Spleen (tissue), 13 donors: ENCODE measurements at places on chromosomes 6 and 20. TPM values are rescaled to one million over a fixed set of nuclear protein-coding genes. Genes with fewer than 3 reads are reported as not detected.
A peak's percentile ranks its signal among the peaks of the same experiment; 100 is the strongest.

GRCh38 chr20:14444106-14444505 is 106.7 kb upstream of the FLRT3 start:
- DNase-seq: no peak
- H3K27me3 ChIP-seq: no peaks in the 10 kb centered on the region
- H3K4me1 ChIP-seq: no peaks in the 10 kb centered on the region
- H3K27ac ChIP-seq: no peak overlapping the region
- no peaks in the 10 kb centered on the region for H3K36me3 ChIP-seq

DNA sequence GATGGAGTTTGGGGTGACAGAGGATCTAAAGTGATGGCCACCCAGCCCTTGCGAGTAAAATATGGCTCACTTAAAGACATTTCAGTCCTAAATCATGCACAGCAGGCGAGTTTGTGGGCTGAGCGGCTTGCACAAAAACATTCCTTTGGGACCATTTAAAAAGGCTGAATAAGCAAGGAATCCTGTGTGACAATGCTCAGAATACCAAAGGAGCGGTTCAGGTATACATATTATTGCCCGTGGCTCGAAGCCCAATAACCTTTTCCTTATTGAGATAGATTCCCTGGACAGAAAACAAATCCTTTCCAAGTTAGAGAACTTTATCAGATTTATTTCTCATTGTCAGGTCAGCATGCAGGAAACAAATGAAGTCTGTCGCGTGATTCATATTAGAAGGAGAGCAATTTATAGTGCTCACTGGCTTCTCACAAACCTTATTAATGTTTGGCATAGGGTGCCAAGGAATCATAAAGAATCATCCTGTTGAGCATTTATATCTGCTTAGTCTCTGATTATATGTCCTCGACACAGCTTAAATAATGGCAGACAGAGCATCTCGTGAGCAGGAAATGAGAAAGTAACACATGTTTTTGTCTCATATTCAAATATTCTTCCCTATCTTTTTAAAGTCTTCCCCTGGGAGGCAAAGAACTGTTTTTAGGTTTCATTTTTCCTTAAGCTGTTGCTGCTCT is 121.3 kb downstream of the TRMT11 start:
- no peaks in the 10 kb centered on the region for H3K27me3 ChIP-seq
- no peaks in the 10 kb centered on the region for H3K4me1 ChIP-seq
- H3K4me3 ChIP-seq: no peak overlapping the region

Gene ARMH2
- 0.35 TPM for polyA plus RNA-seq

DNA sequence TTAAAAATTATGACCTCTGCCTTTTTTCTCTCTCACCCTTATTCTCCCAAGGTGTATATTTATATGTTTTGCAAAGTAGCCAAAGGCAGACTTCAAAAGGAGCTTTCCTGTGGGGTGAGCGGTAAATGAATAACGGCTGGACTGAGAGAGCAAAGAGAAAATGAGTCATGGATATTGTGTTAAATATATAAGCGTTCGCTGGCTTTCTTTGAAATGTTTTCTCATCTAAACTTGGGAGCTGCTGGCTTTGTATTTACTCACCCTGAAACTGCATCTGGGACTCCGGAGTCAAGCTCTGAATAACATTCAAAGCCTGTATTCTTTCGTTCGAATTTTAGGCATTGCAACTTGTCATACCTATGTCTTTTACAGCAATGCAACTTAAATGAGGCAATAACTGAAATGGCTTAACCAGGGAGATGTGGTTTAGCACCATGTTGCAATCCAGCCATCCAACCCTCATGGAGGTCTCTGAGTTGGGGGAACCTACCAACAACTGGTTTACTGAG is 32.0 kb downstream of the ATXN1 start:
- no peak overlapping the region for H3K4me3 ChIP-seq
- no peaks in the 10 kb centered on the region for H3K36me3 ChIP-seq
- DNase-seq: no peak
- H3K27ac ChIP-seq: peak overlapping the region; percentile 77

DNA sequence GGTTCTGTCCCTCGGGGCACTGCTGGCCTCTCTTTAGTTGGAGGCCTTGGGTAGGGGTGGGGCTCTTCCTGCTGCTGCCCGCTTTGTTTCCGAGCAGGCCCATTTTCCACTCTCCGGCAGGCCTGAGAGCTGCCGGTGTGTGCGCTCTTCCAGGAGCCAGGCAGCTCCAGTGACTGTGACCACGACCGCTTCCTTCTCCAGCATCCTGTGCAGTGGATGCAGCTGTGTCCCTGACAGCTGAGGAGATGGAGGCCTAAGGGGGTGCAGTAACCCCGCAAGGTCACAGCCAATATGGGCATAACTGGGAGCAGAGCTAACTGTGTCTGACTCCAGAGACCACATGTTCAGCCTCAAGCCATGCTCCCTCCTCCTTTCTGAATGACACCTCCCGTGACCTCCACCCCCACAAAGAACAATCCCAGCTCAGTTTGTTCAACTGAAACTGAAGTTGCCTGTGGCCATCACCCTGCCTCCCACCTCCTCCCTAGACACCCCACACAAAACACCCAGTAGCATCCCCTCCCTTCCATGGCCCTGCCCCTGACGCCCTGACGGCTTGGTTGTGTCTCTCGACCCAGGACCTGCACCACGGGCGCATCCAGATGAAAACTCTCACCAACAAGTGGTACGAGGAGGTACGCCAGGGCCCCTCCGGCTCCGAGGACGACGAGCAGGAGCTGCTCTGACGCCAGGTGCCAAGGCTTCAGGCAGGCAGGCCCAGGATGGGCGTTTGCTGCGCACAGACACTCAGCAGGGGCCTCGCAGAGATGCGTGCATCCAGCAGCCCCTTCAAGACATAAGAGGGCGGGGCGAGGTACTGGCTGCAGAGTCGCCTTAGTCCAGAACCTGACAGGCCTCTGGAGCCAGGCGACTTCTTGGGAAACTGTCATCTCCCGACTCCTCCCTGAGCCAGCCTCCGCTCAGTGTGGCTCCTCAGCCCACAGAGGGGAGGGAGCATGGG is 27.8 kb downstream of the SPATA2 start:
- H3K27ac ChIP-seq: peak overlapping the region; percentile 80
- DNase-seq: peak; percentile 83
- no peak overlapping the region for H3K4me3 ChIP-seq
- H3K27me3 ChIP-seq: no peaks in the 10 kb centered on the region

- no peak overlapping the region for H3K27ac ChIP-seq
- H3K4me1 ChIP-seq: no peaks in the 10 kb centered on the region
- no peak for DNase-seq
- no peaks in the 10 kb centered on the region for H3K36me3 ChIP-seq
- H3K4me3 ChIP-seq: no peak overlapping the region
Measured at GRCh38 chr6:126181173-126181741, 158.7 kb upstream of the CENPW start.

Gene IL17F
- not detected for polyA plus RNA-seq

- peaks cover 23% of the 10 kb centered on the region for H3K36me3 ChIP-seq
- H3K27ac ChIP-seq: no peak overlapping the region
- no peak for DNase-seq
- no peaks in the 10 kb centered on the region for H3K4me1 ChIP-seq
- H3K4me3 ChIP-seq: no peak overlapping the region
- no peaks in the 10 kb centered on the region for H3K27me3 ChIP-seq
Measured at GRCh38 chr6:36893976-36894932, 8.5 kb downstream of the C6orf89 start.

DNA sequence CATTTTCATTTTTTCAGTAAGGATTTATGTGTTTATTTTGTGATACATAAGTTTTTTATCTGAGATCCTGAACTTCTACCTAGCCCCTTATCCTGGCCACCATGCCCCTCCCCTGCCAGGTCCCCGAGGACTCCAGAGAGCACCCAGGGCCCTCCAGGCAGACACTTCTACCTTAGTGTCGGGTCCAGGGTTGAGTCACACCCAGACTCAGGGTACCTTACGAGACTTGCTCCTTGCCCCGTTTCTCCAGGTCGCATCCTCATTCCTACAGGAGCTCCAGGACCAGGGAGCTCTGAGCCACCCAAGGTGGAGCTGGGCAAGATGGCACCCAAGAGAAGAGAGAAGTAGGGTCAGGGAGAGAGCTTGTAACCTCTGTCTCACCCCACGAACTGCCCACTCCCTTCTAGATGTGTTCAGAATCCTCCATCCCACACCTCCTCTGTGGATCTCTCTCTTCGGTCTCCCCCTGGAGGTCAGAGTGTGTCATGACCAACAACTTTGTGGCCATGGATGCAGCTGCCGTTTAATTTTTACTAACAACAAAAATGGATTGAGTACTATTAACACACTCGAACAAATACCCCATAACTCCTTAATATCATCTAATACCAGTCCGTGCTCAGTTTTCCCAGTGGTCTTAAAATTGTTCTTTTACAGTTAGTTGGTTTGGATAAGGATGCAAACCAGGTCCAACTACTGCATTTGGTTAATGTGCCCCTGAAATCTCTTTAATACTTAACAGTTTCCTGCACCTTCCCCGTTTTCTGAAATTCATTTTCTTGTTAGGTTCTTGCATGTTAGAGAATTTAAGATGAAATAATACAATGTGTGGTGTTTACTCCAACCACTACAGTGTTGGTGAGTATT is 130.6 kb upstream of the INSM1 start:
- no peak overlapping the region for H3K4me3 ChIP-seq
- no peaks in the 10 kb centered on the region for H3K36me3 ChIP-seq
- no peaks in the 10 kb centered on the region for H3K4me1 ChIP-seq
- no peak overlapping the region for H3K27ac ChIP-seq
- no peaks in the 10 kb centered on the region for H3K27me3 ChIP-seq
- DNase-seq: no peak

- no peaks in the 10 kb centered on the region for H3K27me3 ChIP-seq
- no peak overlapping the region for H3K4me3 ChIP-seq
- DNase-seq: no peak
Measured at GRCh38 chr6:38522322-38522721, 117.4 kb downstream of the BTBD9 start.

- no peaks in the 10 kb centered on the region for H3K36me3 ChIP-seq
- no peak for DNase-seq
Measured at GRCh38 chr6:142872376-142872775, 72.6 kb downstream of the HIVEP2 start.

Gene SLC22A1
- polyA plus RNA-seq: 1.3 TPM

- peaks cover 79% of the 10 kb centered on the region for H3K4me1 ChIP-seq
- DNase-seq: peak; percentile 83
- peaks cover 16% of the 10 kb centered on the region for H3K36me3 ChIP-seq
Measured at GRCh38 chr20:23085436-23086055, 578 bp downstream of the CD93 start.

DNA sequence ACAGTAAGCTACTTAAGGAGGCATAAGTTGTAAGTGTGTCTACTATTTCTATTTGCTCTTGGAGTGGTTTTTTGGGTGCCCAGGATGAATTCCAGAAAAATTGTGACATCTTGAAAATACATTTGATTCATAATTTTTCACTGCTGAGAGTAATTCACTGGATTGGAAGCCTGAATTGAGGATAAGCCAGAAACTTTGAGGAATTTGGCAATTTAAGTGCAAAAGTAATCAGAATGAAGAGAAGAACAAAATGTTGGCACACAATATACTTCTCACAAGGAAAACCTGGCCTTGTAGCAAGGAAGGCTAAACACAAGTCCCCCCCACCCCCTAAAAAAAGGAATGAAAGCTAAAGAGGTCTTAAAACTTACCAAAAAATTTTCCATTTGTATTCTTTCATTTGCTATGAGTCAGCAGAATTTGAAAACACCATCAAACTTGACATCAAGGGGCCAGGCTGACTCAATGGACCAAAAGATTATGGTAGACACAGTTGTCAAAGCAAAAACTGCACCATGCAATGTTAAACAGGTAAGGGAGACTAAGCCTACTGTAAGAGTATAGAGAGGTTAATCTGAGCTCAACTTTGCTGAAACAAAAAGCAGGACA is 840.0 kb downstream of the FRK start:
- no peak overlapping the region for H3K27ac ChIP-seq
- H3K27me3 ChIP-seq: no peaks in the 10 kb centered on the region
- no peaks in the 10 kb centered on the region for H3K36me3 ChIP-seq
- no peaks in the 10 kb centered on the region for H3K4me1 ChIP-seq
- H3K4me3 ChIP-seq: no peak overlapping the region
- DNase-seq: no peak

DNA sequence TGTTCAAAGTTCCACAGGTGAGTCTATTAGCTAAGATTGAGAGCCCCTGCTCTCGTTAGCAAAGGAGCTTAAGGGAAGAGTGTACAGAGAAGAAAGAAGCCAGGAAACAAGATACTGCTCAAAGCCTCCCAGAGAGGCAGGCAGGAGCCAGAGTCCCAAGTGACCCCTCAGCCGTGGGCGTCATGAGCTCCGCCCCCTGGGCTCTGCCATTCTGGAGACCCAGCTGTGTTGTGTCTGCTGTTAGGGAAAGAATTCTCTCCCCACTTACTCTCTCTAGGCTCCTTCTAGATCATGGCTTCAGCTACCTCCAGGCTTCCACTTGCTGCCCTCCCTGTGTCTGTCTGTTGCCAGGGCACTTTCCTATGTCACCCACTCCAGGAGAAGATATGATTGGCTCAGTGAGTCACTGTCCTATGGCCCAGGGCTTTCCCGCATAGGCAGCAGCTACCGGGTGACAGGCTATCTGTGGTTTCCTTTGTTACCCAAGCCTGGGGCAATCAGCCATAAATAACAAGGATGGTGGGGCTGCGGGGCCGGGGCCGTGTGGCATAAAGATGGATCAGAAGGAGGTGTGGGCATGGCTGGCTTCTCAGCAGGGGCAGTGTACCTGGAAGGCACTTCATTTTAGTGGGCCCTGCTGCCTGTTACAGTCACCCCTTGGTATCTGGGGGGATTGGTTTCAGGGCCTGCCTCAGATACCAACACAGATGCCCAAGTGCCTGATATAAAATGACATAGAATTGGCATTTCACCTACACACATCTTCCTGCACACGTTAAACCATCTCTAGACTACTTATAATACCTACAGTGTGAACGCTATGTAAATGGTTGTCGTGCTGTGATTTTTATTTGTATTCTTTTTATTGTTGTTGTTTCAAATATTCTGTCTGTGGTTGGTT is 118.9 kb downstream of the ARMC2 start:
- H3K27ac ChIP-seq: peak overlapping the region; percentile 68
- no peaks in the 10 kb centered on the region for H3K36me3 ChIP-seq
- no peaks in the 10 kb centered on the region for H3K27me3 ChIP-seq
- H3K4me3 ChIP-seq: no peak overlapping the region
- peak; percentile 76 for DNase-seq
- no peaks in the 10 kb centered on the region for H3K4me1 ChIP-seq

DNA sequence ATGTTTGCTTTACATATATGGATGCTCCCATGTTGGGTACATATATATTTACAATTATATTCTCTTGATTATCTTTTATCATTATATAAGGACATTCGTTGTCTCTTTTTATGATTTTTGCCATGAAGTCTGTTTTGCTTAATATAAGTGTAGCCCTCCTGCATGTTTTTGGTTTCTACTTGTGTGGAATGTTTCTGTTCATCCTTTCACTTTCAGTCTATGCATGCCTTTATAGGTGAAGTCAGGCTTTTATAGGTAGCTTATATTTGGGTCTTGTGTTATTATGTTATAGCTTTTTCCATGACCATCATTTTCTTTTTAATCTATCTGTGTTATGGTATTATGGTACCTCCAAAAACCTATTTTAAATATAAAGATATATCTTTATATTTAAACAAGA is 612.5 kb upstream of the HS3ST5 start:
- H3K27ac ChIP-seq: no peak overlapping the region
- DNase-seq: no peak
- H3K4me1 ChIP-seq: no peaks in the 10 kb centered on the region
- no peak overlapping the region for H3K4me3 ChIP-seq
- no peaks in the 10 kb centered on the region for H3K36me3 ChIP-seq
- H3K27me3 ChIP-seq: no peaks in the 10 kb centered on the region

Gene RNF39
- not detected for polyA plus RNA-seq
